NCI-H1105 (cell line): ENCODE measurements at places on chromosomes 1 and 21.

DNA sequence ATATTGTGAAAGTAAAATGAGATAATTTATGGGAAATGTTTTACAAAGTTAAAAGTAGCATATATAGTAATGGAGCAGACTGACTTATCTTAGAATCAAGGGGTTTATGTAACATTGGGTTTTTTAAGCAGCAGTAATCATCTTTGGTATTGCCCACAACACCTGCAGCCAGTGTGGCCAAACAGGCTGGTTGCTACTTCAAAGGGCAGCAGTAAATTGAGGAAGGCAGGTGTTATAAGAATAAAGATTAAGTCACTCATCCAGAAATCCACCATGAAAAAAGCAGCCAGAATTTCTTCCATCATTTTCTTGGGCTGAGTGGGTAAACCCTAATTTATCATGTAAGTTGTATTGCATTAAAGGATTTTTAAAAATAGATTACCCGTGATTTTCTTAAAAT, 16.7 kb downstream of the DYNLT5 start:
- DNase-seq, result no peak

- DNase-seq, result no peak
Measured at GRCh38 chr1:192831706-192832355, 23.0 kb downstream of the RGS2 start.

DNA sequence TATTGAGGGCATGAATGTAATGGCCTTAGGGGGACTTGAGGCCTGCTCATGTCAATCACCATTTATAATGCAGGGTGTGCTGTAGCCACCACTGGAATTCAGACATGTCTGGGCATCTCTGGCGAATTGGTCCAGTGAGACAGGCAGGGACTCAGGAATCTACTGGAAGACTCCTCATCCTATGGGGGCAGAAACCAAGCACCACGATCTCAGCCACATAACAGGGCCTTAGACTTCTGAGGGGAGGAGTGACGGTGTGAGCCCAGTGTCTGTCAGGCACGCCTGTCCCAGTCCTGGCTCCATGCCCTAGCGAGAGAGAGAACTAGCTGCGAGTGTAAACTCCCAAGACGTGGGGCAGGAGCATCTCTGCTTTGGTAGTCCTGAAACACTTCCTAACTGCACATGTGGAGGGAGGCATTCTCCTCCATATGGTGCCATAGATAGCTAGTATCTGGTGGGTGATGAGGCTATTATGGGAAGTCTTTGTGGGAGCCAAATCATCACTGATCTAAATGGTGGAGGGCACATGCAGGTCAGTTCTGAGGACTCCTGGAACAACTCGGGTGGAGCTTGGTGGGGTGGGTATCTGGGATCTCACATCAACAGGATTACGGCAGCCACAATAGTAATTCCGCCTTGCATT, 29.8 kb upstream of the KIAA0040 start:
- DNase-seq, result no peak

DNA sequence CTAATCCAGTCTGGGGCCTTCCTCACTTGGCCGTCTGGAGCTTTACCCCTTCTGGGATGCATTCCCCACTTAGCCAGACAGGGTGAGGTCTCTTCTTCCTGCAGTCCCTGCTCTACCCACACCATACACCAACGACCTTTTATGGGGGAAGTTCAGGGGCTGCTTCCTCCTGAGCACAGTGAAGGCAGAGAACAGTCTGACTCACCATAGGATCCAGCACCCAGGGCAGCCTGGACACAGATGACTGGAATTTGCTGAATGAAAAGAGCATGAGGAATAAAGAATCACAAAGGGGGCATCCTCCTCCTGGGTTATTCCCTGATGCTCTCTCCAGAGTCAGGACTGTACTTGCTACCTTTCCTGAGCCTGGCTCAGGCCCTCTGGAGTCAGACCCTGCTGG, 4.6 kb upstream of the FOXE3 start:
- DNase-seq, result no peak

- no peak for DNase-seq
Measured at GRCh38 chr21:45027241-45028196, 46.9 kb upstream of the ADARB1 start.

DNA sequence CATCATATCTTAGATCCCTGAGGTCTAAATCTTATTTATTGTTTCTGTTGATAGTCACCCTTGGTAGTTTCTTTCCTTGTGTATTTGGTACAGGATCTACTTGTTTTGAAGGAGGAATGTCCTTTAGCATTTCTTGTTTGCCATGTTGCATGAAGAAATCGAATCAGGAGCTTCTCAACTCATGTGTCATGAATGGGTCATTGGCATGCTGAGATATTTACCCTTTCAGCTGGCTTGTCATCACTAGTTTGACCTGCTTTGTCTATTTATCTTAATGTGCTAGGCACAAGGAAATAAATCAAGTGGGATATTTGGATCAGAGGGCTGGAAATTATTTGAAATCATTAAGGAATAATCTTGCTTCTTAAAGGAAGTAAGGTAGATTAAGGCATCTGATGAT, 23.8 kb downstream of the THEM4 start:
- DNase-seq, result no peak

GRCh38 chr1:88973520-88974137, 18.8 kb downstream of the KYAT3 start:
- peak; percentile 2 for DNase-seq

DNA sequence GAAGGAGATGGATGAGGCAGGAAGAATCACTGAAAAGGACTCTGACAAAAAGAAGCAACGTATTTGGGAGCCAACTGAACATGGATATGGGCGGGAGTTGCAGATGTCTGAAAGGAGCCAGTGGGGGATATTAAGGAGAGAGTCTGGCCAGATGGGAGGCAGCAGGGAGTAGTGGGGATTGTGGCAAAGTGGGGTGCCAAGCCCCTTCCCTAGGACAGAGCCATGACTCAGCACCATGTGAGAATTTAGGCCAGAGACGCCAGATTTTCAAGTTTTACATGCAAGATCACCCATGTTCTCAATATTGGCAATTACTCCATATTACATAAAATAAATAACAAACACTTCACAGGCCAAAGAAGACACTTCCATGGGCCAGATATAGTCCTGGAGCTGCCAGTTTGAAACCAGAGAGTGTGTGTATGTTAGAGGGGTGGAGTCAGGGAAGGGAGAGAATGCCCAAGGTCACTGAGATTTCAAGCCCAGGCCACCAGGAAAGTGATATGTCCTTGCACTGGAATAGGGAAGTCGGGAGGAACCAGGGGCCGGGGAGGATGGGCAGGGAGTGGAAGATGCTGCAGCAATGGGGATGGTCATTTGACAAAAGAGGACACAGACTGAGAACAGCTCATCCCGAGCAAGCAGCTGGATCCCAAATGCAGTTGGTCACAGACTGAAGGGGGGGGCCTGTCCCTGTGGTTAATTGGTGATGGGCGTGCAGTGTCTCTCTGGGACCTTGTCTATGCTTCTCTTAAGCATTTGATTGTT, 23.5 kb downstream of the TMEM51 start:
- DNase-seq, result no peak

DNA sequence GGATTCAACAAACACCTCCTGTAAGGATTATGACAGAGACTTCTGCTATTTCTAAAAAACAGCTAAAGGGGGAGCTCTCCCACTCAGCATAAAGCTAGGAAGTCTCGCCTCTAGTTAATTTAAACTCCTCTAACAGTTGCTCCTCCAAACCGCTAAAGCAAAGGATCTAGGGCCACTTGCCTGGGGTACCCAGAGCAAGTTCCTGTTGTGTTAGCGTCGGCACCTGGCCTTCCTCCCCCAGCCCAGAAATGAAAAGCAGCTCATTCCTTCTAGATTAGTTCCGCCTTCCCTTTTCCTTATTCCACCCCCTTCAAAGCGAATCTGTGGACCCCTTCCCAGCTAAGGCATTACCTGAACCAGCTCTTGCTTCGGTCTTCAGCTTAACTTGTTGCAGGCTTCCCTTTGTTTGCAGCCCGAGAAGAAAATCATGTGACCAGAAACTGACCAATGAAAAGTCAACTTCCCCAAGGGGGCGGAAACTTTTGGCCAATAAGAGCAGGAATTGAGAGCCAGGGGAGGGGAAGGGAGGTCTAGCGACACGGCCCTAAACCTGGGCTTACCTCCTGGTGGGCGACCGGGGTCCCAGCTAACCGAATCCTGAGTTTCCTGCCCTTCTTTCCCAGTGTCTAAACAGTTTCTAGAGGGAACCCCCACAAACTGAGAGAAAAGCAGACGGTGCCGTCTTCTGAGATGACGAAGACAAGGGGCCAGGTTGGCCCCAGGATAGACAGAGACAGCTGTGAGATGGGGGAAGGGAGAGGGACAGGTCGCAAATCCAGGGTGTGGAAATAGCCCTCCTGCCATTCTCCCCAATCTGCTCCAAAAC, at the start of gene PBXIP1:
PBXIP1 (minus strand) TSS at position 382 of the 826 bp plus-strand sequence. CDS start 2,378 bp downstream, outside the sequence.
- DNase-seq, result peak; percentile 88

DNA sequence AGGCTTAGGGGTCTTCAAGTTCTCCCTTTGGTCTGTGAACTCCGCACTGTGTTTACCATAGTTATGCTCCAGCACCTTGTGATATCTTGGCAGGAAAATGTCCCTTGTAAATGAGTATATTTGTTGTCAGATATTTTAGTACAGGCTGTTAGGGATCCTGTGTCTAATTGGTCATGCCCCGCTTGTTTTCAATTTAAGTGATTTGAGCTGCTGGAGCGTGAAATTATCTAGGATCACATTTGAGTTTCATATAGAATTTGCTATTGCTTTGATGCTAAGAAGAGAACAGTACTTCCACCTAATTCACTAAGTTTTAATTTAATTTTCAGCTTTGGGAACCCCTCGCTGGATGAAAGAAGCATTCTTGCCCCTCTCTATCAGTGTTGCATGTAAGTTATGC, 15.4 kb upstream of the TOR3A start:
- DNase-seq, result no peak

DNA sequence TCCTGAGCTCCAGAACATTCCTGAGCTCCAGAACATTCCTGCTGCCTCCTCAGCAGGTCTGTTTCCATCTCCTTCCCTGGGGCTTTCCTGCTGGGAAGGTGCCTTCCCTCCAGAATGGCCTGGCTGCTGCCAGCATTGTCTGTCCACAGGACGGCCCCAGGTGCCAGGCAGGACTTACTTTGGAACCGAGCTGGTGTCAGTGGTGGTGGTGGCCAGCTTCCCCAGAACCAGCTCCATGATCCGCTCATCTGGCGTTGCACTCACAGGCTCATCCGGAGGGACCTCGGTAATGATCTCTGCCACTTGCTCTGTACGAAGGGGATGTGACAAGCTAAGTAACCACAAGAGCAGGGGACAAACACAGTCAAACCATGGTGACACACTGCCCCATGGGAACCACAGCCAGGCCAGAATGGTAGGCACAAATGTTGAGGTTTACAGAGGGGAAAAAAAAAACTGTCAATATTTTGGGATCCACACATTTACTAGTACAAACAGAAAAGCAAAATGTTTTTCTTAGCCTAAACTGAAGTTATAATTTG, 41.3 kb downstream of the PRDM15 start:
- no peak for DNase-seq

DNA sequence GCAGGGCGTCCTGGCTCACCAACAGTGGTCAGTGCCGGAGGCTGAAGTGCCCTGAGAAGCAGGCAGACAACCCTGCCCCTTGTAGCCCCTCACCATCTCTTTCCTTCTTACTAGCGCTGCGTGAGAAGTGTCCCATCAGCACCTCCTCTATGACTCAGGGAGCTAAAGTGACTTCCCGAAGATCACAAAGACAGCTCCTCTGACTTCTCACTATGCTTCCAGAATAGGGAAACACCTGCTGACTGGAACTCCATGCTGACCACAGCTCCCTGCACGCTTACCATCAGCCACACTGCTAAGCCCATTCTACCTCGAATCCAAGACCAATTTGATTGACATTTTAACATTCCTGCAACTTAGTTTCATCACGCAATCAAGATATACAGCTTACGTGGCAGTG, 92.8 kb downstream of the JAK1 start:
- DNase-seq, result no peak

DNA sequence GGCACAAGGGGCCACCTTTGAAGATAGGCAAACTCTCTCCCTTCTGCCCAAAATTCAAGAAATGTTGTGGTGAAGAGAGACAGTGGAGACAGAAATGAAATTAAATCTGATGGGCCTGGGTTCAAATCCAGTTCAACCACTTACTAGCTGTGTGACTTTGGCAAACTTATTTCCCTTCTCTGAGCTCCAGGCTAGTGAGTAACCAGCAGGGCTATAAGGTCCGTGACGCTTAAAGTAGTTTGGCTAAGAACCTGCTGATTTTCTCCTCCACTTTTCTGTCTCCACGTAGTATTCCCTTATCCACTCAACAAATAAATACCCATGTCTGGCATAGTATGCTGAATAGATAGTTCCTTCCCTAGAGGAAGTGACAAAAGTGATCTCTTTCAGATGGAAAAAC, 1.9 kb downstream of the SLC2A1 start:
- no peak for DNase-seq

DNA sequence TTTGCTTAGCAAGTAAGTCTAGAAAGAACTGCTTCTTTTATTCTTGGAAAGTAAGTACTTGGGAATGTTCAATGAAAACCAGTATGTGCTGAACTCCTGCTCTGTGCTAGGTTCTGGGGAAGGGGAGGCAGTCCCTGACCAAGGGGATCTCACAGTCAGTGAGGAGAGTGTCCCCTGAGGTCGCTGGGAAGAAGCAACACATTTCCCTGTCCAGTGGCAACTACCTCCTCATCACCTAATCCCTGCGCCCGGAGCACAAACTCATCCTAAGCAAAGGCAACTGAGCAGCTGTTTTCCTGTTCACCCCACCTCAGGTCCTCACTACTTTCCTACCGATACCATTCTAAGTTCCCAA, 61.7 kb upstream of the ANGPTL1 start:
- DNase-seq, result no peak

DNA sequence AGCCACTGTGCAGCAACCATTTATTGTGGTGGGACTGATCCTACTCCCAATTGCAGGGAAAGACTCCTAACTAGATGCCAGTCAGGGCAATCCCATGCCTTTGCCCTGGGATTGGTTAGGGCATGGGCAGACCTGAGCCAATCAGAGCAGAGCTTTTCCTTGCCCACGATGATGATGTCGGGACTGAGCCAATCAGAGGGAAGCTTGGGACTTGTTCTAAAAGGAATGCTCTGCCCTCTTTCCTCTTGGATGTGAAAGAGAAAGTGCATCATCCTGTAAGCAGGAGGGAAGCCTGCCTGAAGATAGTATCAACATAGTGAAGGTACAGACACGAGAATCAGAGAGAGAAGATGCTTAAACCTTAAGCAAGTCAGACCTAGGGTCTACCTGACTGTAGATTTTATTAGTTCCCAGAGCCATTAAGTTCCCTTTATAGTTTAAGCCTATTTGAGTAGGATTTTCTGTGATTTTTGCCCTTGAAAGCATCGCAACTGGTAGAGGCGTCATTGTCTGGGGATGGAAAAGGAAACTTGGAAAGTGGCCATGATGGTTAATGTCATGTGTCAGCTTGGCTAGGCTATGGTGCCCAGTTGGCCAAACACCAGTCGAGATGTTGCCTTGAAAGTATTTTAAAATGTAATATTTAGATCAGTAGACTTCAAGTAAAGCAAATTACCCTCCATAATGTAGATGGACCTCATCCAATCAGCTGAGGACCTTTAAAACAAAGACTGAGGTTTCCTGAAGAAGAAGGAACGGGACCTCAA, 19.9 kb downstream of the IRF2BP2 start:
- DNase-seq, result no peak

- no peak for DNase-seq
Measured at GRCh38 chr1:1730870-1731269, 6.7 kb upstream of the CDK11A start.
